SK-MEL-5 (cell line): ENCODE measurements at places on chromosomes 11 and 22. TPM values are rescaled to one million over a fixed set of nuclear protein-coding genes. Genes with fewer than 3 reads are reported as not detected.

Gene IGF2
- total RNA-seq: 0.03 and 0.27 TPM in 2 replicates

DNA sequence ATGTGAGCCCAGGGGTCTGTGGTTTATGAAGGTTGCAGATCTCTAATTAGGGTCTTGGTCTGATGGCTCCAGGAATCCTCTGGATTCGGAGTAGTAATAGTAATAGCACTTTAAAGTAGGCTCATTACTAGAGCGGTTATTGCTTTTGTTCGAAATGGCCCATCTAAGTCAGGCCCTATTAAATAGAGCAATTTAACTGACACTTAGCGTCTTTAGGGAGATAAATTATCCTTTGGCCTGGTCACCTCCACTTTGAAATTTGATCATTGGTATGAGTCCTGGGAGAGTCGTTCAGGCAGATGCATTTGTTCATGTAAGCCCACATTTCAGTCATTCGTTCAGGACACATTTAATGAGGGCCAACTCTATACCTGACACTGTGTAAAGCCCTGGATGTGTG is 54.8 kb downstream of the LDLRAD3 start:
- no peak for DNase-seq

DNA sequence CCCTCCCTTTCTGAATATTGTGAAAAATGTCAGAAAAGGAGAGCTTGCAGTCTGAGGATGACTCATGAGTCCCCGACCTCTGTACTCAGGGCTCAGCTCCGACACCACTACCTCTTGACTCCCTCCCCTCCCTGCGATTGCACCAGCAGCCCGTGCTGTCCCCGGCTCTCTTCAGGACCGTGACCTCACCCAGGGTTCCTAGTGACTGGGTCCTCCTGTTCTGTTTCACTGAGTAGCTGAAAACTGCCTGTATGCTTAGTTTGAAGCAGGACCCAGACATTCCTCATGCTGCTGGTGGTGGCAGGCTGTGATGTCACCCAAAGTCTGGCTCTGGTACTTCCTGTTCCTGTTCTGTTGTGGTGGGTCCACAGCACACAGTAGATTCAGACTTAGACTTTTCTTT is 11.7 kb downstream of the PHRF1 start:
- no peak for DNase-seq

DNA sequence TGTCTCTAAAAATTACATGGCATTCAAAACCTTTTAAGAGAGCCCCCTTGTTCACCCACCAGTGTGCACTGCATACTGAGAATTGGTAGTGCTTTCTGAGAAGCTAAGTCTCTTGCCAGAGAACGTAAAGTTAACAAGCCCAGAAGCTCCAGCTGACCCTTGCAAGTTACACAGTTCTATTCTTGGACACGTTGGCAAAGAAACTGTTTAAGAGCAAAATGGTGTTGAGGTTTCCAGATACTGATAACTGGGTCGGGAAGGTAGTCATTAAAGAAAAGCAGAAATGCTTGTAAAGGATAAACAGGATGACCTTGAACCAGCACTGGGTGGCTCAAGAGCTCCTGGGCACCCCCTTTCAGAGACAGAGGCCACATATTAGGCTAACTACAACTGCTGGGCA is 284.8 kb downstream of the CADM1 start:
- DNase-seq: no peak

DNA sequence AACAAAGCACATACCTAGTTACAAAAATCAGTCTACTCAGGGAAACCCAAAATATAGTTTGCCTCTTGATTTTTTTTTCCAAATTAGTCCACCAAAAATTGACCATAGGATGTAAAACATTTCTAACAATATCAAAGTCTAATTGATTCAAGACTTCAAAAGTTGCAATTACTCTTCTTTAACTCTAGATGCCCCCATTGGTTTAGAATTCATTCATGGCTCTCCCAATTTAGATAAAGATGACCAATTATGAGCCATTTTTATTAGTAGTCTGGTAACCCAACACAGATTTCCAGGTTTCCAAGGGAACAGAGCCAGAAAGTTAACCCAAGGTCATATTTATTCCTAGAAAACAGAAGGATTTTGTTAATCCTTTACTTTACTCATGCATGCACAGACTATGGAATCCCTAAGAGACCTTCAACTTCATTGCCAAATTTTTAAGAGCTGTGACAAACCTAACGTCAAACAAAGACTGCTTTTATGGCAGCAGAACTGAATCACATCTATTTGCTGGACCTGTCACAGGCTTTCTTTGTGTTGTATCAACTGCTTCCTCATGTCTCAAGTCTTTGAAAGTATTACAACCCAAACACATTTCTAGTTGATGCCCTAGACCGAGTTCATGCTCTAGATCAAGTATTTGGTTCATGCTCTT is 55.3 kb downstream of the C22orf42 start:
- DNase-seq: peak; percentile 95

DNA sequence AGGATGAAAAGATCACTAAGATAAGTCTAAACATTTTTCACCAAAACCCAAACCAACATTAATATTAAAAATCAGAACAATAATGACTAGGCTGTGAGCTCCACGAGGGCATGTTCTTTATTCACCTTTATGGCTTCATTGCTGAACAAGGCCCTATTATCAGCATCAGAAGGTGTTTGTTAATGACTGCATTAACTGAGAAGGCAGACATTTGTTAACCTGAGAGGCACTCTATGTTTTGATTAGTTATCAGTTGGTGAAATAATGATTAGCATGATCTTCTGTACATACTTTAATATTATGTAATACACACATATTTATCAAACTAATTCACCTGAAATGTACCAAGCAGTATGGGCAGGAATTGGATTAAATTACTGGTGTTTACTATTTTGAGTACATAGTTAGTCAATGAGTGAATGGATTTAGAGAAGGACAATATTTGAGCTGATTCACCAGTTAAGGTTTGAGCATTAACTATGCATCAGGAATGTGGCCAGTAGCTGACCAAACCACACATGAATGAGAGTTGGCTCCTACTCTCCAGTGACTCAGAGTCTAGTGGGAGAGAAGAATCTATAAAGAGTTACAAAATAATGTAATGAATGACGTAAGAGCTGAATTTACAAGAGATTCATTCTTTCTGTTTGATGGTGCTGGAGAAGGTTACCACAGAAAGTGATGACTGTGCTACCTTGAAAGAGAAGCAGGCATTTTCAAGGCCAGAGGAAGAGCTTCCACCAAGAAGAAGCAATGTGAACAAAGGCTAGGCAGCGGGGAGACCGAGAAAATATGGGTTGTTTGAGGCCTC is 6.7 kb downstream of the IL18 start:
- DNase-seq: peak; percentile 96
